ENCODE measurements at places on chromosomes 2 and 18.

GRCh38 chr2:130854301-130854700 is 17.6 kb downstream of the ARHGEF4 start:
- no peak for DNase-seq

DNA sequence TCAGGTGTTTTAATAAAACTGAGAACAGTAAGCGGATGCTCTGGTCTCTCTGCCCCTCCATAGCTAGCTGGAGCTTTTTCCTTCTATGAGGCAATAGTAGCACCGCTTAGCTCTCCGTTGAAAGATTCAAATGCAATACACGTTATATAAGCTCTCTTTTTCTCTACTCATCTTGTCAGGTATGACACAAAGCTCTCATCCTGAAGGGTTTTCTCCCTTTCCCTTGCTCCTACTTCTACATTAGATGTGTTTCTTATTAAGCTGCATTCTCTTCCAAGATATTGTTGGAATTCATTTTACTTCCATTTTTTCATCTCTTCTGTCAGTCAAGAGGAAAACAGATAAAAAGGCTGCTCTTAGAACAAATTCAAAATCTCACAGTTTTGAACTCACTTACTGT is 434.6 kb upstream of the DDX18 start:
- DNase-seq = no peak

GRCh38 chr2:173891315-173892037 is 73.7 kb downstream of the SP3 start:
- DNase-seq = no peak

DNA sequence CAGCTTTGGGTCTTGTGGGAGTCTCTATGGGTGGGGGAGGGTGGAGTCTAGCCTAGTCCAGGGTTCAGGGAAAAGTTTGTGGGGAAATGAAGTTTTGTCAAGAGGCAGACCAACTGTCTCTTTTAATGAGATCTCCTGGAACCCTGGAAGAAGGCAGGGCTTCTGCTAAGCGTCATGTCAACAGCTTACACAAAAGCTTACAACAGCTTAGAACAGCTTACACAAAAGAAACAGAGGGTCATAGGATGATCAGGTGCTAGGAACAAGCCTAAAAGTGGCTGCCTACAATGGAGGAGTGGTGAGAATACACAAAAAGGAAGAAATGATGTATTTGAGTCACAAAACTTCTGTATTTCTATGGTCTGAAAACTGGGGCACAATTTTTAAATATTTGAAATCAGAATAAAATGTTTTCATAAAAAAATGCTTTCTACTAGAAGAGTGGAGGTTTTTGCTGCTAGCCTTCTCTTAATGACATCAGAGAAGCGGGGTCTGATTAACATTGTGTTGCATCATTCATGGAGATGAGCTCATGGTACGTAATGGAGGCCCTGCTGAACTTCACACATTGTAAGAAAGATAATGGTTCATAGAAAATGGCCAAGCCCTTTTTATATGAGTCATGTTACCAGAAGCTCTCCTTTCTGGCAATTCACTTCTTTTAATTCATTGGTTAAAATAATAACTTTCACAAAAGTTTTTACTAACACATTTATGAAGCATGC is 351.0 kb downstream of the PIK3C3 start:
- DNase-seq = no peak

GRCh38 chr2:132975193-132976105 is 305.4 kb upstream of the LYPD1 start:
- no peak for DNase-seq

GRCh38 chr2:216181953-216182461 is 72.9 kb downstream of the XRCC5 start:
- DNase-seq = no peak

- no peak for DNase-seq
These were observed 2.1 kb upstream of the SMCHD1 start for GRCh38 chr18:2653467-2653866.

DNA sequence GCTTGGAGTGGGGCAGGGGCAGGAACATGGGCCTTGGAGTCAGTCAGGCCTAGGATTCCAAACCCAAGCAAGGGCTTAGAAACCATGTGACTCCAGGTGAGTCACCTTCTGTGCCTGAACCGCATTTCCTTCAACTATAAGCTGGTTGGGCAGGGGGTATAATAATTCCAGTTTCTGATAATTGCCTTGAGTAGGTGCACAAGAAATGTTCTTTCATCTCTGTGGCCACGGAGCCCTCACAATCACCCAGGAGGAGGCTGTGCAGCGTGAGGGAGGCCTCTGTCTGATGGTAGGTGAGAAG is 112.1 kb upstream of the HAAO start:
- DNase-seq = no peak

DNA sequence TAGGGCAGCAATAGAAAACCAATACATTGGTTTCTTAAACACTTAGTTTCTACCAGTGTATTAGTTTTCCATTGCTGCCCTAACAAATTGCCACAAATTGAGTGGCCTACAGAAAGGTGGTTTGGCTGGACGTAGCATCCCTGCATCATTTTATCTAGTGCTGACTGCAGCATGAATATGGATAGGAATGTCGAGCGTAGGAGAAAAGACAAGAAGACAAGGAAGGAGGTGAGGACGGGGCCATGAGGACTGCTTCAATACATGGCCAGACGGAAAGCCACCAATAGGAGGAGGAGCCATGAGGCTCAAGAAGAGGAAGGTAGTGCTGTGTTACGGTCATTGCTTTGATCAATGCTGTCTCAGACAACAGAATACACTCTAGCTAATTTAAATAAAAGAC is 154.5 kb upstream of the NDUFV2 start:
- no peak for DNase-seq

GRCh38 chr2:232850039-232850438 is 20.0 kb upstream of the SNORC start:
- no peak for DNase-seq

- no peak for DNase-seq
These were observed 18.9 kb downstream of the AOX1 start for GRCh38 chr2:200604571-200605255.

DNA sequence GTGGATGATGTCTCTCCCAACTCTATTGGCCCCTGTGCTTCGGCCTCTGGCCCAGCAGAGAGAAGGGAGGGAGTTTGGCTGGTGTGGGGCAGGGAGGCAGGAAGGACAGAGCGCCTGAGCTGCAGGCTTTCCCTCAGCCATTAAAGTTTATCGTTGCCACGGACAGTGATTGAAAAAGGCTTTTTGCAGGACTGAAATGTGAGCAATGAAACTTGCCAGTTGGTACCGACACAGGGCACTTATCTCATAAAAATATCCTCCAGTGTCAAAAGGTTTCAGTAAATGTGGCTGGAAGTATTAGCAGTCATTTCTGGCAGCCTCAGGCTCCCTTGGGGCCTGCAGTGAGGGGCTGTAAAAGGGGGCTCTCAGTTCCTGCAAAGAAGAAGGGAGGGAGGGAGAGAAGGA is 169.2 kb downstream of the GLI2 start:
- no peak for DNase-seq

DNA sequence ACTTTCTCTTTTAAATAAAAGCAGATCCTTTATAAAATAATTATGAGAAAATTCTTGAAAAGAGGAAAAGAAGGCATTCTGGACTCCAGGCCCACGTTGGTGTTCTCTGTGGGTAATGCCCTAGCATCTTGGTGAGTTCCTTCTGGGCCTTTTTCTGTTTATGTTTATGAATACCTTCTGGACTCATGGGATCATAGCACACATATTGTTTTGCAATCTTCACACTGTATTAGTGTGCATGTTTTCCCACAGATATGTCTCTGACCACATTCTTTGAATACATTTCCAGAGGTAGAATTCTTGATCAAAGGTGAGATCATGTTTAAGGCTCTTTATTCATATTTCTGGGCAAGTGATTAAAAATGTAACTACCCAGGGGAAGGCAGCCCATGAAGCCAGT is 15.9 kb downstream of the GLI2 start:
- DNase-seq = no peak

DNA sequence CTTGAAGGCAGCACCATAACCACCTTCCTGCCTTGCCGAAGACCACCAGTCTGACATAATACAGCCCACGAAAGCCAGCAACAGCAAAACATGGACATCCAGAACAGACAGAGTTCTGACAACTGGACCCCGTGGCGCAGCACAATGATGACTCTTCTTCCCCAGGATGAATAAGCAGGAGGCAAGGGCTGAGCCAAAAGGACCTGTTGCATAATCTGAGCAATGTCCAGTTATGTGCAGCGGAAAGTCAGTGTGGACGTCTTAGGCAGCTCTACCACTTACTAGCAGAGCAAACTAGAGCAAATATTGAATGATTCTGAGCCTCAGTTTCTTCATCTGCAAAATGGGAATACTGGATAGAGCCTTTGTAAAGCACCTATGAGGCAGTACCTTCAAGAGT is 225.1 kb downstream of the ZBTB7C start:
- DNase-seq = no peak

DNA sequence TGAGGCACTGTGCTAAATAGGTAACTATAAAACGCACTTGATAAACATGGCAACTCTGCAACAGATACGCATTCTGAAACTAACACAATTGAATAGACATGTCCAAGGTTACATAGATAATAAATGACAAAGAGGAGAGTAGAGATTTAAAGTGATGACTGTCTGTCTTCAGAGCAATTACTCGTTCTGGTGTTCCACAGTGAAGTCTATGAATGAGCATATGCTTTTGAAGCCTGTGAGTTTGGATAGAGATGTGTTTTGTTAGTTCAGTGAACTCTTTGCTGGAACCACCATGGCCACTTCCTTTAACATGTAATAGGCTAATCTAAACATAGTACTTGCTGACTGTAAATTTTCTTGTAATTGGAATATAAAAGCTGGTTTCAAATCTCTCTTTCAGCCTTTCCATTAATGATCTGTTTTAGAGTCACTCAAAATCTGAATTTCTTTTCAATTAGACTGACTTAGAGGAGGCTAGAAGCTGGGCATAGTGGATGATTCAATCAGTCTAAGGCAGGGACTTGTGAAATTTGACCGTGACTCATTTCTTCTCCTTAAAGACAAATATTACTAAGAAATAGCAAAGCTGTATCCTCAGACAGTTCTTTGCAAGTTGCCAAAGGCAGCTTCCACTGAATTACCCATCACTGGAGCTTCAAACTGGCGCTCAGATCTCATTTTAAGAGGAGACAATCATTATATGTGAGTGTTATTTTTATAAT is 1130.1 kb upstream of the CELF4 start:
- DNase-seq = no peak

GRCh38 chr2:31434911-31435310 is 20.4 kb upstream of the XDH start:
- DNase-seq = no peak

GRCh38 chr18:6807515-6808257 is 78.2 kb downstream of the ARHGAP28 start:
- no peak for DNase-seq

- DNase-seq = no peak
These were observed 444.9 kb upstream of the MAP2 start for GRCh38 chr2:208978946-208979345.

DNA sequence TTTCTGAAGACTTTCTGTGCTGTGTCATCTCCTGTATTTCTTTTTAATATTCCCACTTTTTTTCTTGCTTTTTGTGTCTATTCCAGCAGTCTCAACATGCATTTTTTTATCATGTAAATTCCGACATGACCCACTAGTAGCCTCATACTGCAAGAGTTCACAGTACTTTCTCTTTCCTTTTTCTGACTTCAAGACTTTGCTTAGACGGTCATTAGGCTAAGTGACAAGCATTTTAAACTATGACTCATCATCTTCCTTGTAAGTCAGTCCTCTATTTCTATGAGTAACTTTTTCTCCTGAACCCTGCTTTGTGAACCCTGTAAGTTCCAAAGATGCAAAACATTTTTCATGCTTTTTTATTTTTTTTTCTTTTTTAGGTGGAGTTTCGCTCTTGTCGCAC is 381.2 kb downstream of the TXNL1 start:
- DNase-seq = no peak

DNA sequence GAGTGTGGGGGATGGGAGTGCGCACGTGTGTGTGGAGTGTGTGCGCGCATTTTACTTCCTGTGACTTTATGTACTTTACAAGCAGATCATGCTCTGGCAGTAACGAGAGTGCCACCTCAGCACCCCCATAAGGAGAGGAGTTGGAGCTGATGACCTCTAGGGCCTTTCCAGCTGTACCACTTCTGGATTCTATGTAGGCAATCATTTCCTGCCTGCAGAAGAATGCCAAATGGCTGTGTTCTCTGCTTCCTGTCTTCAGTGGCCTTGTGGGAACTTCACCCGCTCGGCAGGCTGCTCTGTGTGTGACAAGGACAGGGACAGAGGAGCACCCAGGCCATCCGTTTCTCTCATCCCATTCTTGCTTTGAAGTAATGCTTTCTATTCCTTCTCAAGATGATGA is 22.8 kb upstream of the ZNF385B start:
- no peak for DNase-seq

DNA sequence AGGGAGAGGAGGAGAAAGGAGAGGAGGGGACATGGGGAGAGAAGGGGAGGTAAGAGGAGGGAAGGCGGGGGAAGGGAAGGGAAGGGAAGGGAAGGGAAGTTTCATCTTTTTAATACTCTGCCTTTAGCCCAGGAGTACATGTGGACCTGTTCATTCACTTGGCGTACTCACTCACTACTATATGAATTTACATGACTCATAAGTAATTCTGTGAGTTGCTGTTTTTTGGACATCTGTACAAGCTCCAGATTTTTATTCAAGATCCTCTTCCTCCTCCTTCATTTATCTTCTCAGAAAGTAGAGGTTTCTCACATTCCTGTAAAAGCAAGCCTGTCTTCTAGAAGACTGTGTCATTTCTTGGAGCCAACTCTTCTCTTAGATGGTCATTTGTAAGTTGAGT is 84.6 kb downstream of the RDH14 start:
- no peak for DNase-seq

- no peak for DNase-seq
These were observed 162.2 kb downstream of the PRPF40A start for GRCh38 chr2:152555048-152555447.

DNA sequence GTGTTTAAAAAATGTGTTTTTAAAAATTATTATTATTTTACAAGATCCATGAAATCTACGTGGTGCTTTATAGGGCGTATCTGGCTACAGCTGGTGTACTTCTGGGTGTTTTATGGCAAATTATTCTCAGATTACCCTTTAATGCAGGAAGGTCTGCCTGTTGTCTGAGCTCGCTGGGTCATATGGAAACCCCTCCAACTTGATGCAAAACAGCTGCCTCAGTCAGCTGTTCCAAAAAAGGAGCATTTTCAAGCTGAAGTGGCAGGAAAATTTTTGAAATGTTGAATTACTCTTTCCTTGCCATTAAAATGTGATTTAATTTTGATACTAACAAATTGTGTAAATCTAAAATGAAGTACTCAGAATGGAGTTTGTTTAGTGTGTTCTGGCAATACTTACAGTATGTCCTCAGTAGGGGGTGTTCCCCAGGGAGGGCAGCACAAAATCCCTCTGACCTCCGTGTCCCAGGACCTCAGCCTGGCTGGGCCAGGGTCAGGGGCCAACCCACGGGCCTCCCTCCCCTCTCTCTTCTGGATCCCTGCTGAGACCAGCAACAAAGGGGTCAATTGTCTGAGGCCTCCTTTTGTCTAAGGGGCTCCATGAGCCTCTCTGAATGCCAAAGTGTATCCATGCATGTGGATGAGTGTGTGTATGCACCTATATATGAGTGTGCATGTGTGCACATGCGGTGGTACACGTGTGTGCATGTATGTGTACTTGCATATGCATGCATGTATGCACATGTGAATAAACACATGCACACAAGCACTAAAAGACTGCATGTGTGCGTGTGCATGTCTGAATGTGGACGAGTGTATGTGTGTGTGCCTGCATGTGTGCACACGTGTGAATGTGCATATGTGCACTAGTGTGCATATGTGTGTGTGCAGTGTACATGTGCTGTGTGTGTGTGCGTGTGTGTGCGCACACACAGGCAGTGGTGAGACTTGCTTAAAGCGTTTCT is 105.4 kb downstream of the ACOXL start:
- DNase-seq = no peak

- no peak for DNase-seq
These were observed 276.5 kb downstream of the NBAS start for GRCh38 chr2:15284614-15285013.
